ENCODE measurements at places on chromosomes 12 and 14. TPM values are rescaled to one million over a fixed set of nuclear protein-coding genes. Genes with fewer than 3 reads are reported as not detected.

DNA sequence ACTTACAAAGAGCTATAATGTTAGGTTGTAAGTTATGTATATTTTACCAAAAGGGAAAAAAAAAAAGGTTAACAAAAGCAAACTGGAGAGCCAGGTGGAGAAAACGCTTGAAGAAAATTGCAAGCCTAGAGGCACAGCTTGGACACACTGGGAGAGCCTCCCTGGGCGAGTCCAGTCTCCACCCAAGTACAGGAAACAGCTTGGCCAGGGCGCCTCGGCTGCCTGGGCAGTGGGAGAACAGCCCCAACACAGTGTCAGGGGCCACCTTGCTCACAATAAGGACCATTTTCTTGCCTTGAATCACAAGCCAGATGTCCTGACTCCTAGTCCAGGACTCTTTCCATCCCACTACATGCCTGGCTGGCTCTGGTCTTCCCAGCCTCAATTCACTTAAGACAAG, 33.3 kb downstream of the TTC7B start:
- no peaks in the 10 kb centered on the region for H3K27me3 ChIP-seq
- H3K4me3 ChIP-seq, result no peak overlapping the region
- H3K36me3 ChIP-seq, result no peaks in the 10 kb centered on the region
- no peak for DNase-seq
- H3K27ac ChIP-seq, result no peak overlapping the region

DNA sequence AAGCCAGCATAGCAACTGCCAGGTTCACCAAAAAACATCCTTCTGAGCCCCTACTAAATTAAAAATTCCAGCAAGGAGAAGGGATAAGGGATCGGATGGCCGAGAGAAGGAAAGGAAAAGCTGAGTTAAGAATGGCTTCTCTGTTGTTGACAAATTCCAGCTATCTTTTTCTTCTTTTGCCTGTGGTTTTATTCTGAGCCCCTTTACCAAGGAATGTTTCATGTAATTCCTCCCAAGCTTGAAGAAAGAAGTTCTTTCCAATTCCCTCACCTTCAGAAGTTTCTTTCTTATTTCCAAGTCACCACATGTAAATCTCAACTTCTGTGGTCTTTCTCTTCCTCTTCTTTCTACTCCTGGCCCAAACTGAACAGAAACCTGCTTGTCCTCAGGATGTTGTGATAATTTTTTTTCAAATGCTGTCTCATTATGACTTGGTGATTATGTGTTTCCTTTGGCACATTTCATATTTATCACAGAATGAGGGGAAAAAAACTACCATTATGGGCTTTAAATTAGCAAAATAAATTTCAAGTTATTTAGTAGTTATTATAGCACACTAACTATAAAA, 40.0 kb downstream of the FGD6 start:
- no peak for DNase-seq
- no peaks in the 10 kb centered on the region for H3K4me1 ChIP-seq
- no peaks in the 10 kb centered on the region for H3K36me3 ChIP-seq
- H3K27ac ChIP-seq, result no peak overlapping the region
- no peak overlapping the region for H3K4me3 ChIP-seq
- H3K27me3 ChIP-seq, result no peaks in the 10 kb centered on the region

GRCh38 chr12:10082117-10082874, 16.5 kb downstream of the CLEC1A start:
- no peak for DNase-seq
- no peaks in the 10 kb centered on the region for H3K36me3 ChIP-seq
- no peaks in the 10 kb centered on the region for H3K4me1 ChIP-seq
- H3K4me3 ChIP-seq, result no peak overlapping the region
- no peaks in the 10 kb centered on the region for H3K27me3 ChIP-seq
- H3K27ac ChIP-seq, result no peak overlapping the region

GRCh38 chr14:63275611-63276010, 43.1 kb downstream of the GPHB5 start:
- no peaks in the 10 kb centered on the region for H3K36me3 ChIP-seq
- H3K27me3 ChIP-seq, result no peaks in the 10 kb centered on the region
- no peak overlapping the region for H3K4me3 ChIP-seq
- DNase-seq, result no peak
- no peak overlapping the region for H3K27ac ChIP-seq

GRCh38 chr14:105343194-105343593, 28.6 kb downstream of the PACS2 start:
- no peaks in the 10 kb centered on the region for H3K36me3 ChIP-seq
- no peaks in the 10 kb centered on the region for H3K4me1 ChIP-seq
- H3K4me3 ChIP-seq, result no peak overlapping the region
- DNase-seq, result no peak
- no peak overlapping the region for H3K27ac ChIP-seq
- no peaks in the 10 kb centered on the region for H3K27me3 ChIP-seq

DNA sequence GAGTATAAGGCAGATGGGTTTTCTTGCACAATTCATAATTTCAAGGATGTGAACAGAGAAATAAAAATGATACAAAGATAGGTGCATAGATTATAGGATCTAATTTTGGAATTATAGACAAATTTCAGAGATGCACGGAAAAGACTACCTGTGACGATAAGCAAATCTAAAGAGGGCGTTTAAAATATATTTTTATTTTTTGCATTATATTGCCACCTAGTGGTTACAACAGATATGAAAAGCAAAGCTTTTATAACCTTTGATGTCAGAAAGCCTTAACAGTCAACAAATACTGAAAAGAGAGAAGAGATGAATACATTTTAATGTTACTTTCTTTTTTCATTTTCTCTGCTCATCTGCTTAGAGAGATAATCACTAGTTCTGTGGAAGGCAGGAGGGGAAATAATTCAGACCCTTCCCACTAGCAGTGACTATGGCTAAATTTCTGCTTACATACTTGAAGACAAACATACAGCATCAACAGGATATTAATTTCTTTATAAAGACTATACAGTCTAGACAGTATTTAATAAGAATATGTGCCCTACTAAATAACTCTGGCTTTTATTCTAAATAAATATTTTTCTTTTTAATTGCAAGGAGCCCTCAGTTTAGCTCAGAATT, 46.3 kb downstream of the NTS start:
- DNase-seq, result no peak
- H3K4me3 ChIP-seq, result no peak overlapping the region
- no peaks in the 10 kb centered on the region for H3K36me3 ChIP-seq

Gene STK38L
- total RNA-seq, result 18.3 TPM

Gene PRR4
- total RNA-seq, result not detected

Gene MGAT4C
- total RNA-seq, result not detected

Gene SLC25A21
- not detected for total RNA-seq

Gene LEMD3
- total RNA-seq, result 67.1 TPM

Gene RAPGEF3
- 0.33 TPM for total RNA-seq
